ENCODE measurements at places on chromosomes 2 and 18.

DNA sequence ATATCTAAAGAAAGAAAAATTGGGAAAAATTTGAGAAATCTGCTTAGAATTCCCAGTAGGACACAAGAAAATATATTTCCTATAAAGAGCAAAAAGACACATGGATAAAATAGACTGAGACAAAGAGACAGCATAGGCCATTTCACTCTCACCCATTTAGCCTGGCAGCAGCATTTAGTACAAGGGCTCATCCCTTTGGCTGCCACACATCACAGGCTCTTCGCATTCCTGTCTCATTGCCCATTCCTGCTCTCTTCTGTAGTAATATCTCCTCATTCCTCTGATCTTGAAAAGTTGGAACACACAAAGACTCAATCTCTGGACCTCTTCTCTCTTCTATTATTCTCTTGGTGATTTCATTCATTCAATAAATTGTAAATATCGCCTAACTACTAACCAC, 162.6 kb downstream of the SOX11 start:
- DNase-seq: no peak

DNA sequence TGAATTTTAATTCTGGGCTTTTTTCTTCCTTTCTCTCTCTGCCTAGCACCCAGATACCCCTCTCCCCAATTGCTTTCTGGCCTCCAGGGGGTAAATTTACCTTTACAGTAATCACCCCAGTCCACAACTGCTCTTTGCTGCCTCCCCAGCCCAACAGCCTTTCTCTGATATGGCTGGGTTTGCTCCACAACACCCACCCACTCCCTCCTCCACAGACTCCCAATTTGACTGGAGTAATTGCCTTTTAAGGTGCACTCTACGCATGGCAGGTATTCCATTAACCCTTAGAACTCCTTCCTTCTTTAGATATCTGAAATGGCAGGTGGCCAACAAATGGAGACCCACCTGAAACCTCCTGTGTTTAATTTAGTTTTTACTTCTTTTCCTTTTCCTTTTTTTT, 3.6 kb downstream of the CELF4 start:
- no peak for DNase-seq

GRCh38 chr2:10256031-10256514, 46.6 kb upstream of the HPCAL1 start:
- DNase-seq: no peak

- no peak for DNase-seq
Observed at GRCh38 chr2:27988306-27988705, 97.8 kb downstream of the BABAM2 start.

- peak; percentile 69 for DNase-seq
Observed at GRCh38 chr2:70984576-70985282, 6.3 kb downstream of the ANKRD53 start.

- DNase-seq: peak; percentile 71
Observed at GRCh38 chr2:27262379-27263286, at the start of gene SLC30A3. Gene SLC30A3, minus strand, starts transcription at chr2:27263047. Its CDS starts 141 bp downstream, at chr2:27262906.

DNA sequence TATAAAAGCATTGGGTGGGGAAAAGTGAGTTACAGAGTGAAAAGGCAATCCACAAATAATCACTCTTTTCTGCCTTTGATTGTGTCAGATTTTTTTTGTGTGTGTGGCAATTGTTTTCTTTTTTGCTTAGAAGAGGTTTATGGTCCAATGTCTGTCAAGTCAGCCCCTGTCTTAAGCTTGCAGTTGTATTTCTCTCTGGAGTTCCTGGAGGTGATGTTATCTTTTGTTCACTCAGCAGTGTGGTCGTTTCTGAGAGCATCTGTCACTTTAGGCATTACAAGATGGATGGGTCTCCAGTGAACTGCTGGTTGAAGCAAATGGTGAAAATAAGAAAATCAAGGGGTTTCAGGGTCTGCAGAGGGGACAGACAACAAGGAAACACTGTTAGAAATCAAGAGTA, 121.3 kb downstream of the GREB1L start:
- DNase-seq: no peak

- DNase-seq: no peak
Observed at GRCh38 chr2:28429636-28430376, 37.1 kb downstream of the FOSL2 start.

DNA sequence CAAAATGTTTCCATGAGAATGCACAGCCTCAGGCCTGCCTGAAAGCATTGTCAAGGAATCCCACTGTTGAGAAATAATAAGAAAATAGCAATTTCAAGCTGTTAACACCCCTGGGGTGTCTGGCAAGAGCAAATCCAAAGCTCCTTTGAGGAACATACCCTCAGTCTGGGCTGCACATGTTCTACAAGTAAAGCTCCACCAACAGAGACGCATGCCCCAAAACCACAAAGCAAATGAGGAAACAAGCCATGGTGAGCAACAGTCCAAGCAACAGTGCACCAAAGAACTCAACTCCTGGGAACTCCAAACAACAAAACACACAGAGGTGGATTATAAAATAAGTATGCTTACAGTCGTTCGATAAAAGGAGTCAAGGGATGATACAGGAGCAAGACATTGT, 40.3 kb downstream of the CYP27C1 start:
- DNase-seq: no peak

DNA sequence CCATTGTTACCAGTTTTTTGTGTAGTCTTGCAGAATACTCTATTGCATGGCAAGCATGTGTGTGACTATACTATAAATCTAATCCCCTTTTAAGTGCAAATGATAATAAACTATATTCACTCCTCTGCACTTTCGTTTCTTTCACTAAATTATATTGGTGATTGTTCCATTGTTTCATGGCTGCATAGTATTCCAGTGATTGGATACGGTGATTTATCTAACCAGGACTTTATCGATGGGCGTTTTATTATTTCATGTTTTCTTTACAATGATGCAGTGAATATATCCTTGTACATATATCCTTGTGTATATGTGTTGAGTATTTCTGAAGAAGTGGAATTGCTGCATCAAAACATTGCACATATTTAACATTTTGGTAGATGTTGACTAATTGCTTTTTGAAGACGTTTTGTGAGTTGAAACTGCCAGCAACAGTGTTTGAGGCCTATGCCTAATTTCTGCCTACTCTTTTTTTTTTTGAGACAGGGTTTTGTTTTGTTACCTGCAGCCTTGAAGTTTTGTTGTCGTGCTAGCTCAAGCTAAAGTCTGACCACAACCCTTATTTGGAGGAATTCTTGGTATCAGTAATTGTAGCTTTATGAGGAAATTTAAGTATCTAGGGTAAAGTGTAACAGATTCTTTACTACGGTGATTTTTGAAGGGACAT, 2.7 kb downstream of the MIB1 start:
- DNase-seq: no peak

- no peak for DNase-seq
Observed at GRCh38 chr2:103616891-103617290, 855.1 kb downstream of the TMEM182 start.

- peak; percentile 12 for DNase-seq
Observed at GRCh38 chr2:225282858-225283710, 116.4 kb upstream of the NYAP2 start.

DNA sequence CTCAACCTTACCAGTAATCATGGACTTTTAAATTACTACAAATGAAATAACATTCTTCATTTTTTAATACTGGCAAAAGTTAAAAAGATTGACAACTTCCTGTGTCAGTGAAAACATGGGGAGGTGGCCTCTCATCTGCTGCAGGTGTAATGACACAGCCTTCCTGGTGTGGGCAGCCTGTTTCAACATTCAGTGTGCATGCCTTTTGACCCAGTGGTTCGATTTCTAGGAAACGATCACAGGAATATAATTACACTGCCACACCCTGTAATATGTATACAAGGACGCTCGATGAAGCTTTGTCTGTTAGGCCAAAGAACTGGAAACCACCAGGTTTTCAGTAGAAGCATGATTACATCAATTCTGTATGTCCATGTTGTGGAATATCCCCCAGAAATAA, 68.7 kb downstream of the MTHFD2 start:
- peak; percentile 9 for DNase-seq

- DNase-seq: no peak
Observed at GRCh38 chr2:5984273-5984655, 292.1 kb downstream of the SOX11 start.

GRCh38 chr2:108585436-108585835, 51.2 kb downstream of the LIMS1 start:
- DNase-seq: no peak

DNA sequence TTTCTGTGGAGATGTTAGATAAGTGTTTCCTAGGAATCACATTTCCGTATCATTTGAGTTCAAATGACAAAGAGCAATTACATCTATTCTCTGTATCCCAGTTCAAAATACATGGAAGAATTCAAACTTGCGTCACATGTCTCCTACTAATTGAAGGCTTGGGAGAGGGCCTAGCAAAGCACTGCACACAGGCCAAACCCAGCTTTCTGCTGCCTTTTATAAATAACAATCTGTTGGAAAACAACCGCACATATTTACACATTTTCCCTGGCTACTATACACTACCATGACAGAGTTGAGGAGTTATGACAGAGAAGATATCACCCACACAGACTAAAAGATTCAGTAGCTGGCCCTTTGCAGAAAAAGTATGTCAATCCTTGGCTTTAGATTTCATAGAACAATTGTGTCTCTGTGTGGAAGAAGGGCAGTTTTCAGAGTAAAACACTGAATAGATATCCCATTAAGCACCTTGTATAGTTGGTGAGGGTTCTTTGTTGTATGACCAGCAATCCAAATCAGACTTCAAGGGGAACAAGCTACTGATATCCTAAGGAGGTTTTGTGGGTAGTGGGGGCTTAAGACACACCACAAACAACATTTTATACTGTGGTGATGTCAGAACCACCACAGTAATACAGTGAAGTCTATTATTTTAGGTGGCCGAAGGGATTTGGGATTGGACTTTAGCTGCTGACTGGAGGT, 861.3 kb downstream of the CCDC85A start:
- no peak for DNase-seq

DNA sequence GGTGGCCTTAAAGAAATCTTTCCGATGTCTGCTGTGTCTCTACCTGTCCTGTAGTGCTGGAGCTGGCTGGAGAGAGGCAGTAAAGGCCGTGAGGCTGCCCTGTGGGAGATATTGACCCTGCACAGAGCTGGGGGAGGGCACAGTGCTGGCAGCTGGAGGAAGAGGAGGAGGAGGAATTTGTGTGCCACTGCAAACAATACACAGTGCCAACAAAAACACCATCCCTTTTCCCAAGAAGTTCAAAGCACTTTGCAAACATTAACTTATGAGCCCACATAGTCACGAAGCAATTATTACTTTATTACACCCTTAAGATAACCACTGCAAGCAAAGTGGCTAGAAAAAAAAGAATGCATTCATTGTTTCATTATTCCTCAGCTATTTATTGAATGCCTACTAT, 45.0 kb upstream of the CYTIP start:
- no peak for DNase-seq

- DNase-seq: no peak
Observed at GRCh38 chr18:54076166-54076565, 148.3 kb downstream of the MBD2 start.

DNA sequence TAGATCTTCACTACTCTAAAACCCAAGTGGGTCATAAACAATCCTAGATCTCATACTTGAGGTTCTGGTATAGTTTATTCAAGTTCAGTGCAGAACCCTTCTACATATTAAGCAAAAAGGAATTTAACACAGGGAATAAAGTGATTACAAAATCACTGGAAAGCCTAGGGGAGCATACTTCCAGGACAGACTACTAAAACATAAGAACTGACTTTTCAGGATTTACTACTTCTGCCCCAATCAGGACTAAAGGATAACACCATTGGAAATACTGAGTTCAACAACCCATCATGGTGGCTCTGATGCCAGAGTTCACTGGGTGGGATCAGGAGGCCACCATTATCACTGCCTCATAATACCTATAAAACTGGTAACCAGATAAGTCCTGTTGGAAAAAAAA, 123.6 kb downstream of the DNAH7 start:
- DNase-seq: no peak

- no peak for DNase-seq
Observed at GRCh38 chr2:85680707-85681371, 12.8 kb upstream of the SFTPB start.

DNA sequence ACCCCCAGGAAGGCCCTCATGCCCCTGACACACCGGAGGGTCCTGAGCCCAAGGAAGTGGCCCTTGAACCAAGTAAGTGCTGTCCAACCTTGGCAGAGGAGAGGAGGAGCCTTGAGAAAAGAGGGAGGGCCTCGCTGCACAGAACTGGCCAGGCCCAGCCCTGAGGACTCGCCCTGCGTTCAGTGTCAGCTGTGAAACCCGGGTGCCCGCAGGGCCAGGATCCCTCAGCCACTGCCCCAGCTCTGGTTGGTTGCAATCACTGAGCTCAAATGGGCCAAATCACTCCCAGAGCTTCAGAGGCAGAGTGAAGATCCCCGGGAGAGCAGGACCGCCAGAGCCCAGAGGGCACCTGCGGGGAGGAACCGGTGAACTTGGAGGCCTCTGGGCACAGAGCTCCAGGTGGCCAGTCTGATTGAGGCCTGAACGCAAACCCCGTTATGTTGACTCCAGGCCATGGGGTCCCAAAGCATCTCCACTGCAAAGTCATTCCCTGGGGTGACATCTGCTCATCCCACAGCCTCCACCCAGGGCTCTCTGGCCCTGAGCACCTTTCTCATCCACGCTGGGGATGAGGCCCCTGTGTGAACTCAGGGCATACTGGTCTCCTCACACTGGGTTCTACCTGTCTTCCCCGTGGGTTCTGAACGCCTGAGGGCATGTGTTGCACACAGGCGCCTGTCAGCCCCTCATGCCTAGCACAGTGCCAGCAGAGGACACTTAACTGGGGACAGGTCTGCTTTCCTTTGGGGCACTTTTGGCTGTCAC, 11.9 kb downstream of the GBX2 start:
- DNase-seq: no peak

Data from stimulated activated CD4-positive, alpha-beta T cell treated with anti-CD3 and anti-CD28 coated beads, Interleukin-1b, Interleukin-23, amount 100 ng/mL, for 4 hours (primary cell).